ENCODE measurements at places on chromosomes 4 and X.

GRCh38 chrX:10795721-10796120, 175.3 kb upstream of the MID1 start:
- DNase-seq = no peak

DNA sequence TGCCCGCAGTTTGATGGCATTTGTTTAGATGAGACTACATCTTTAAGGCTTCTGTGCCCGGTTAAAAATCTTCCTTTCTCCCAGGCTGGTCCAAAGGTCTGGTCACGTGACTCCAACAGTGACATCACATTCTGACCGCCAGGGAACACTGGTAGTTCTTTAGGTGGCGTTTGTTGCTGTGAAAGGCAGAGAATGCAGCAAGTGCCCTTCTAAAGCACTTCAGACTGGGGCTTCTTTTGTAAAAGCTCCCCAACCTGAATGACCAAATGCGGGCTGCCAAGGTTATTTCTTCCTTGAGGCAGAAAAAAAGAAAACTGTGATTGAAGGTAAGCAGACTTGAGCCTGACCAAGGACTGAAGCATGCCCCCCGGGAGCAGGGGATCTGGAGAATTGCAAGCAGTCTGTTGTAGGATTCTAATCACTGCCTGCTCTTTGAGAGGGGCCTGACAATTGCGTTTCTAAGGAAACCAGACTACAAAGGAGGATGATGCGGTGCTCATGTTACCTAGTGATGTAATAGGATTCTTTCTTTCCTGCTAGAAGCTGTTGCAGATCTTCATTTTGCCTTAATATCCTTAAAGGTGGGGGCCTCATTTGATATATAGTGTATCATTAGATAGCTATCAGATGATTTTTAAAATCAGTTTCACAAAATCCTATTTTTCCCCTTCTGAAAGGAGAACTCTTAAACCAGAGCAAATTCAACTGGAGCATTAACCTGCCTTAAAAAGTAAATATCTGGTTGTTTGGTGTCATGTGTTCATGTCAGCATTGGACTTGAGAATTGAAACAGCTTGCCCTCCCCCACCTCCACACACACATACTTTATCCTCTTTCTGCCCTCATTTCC, 133.1 kb downstream of the AKAP4 start:
- DNase-seq = no peak

- DNase-seq = no peak
Measured at GRCh38 chr4:119624356-119624755, 4.2 kb downstream of the PDE5A start.

GRCh38 chr4:42151568-42152506, 618 bp downstream of the BEND4 start:
- DNase-seq = peak; percentile 80

GRCh38 chr4:137664046-137664387, 131.7 kb upstream of the PCDH18 start:
- DNase-seq = no peak

DNA sequence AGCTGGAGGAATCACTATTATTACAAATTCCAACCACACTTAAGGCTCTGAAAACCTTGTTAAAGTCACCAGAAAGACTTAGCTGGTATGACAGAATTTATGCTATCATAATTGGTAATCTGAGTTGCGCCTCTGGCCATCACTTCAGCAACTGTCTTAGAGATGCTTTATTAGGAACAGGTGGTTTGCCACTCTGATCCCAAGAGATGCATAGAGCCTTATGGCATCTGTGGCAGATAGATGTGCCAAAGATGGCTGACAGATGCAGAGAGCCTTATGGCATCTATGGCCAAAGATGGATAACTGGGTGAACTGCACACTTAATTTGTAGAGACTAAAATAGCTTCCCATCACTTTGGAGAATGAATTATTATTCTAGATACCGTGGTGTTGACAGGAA, 32.3 kb upstream of the PLAC8 start:
- DNase-seq = no peak

DNA sequence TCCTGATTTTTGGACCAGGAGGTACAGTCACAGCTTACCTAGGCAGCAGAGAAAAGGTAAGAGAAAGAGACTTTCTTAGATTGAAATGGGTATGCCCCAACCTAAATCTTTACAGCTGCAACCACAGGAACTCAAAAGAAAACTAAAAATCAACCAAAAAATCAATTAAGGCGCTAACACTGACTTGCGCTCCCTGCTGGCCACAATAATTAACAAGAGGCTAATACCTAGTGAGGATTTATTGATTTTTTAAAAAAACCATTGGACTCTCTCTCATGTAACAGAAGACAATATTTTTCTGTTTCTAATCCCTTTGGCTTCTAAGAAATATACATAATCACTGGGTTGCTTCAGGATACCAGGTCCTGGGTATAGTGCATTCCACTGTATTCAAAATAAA, 153.9 kb upstream of the TENM3 start:
- no peak for DNase-seq

- no peak for DNase-seq
Measured at GRCh38 chr4:1683261-1683735, 815 bp downstream of the FAM53A start.

GRCh38 chrX:39310891-39311290, 509.6 kb downstream of the MID1IP1 start:
- DNase-seq = no peak

DNA sequence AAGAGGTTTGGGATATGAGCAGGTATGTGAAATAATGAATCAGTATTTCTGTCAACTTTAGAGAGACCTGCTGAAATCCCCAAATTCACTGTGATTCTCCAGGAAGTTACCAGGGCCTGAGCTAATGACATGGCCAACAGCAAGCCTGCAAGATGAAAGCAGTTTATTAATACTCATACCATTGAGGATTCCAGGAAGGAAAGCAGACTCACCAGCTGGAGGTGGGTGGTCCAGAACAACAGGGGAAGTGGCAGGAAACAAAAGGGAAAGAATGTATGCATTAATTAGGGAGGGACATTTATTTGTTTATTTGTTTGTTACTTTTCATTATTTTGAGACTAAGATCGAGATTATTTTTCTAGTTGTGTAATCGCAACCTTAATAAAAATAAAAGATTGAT, 196.6 kb upstream of the AGA start:
- DNase-seq = no peak

GRCh38 chr4:176001151-176002006, 64.3 kb upstream of the WDR17 start:
- no peak for DNase-seq

- no peak for DNase-seq
Measured at GRCh38 chrX:9966775-9967408, at the start of gene CLDN34. CLDN34 (plus strand) TSS chrX:9967358; CDS start chrX:9967358, 0 bp downstream.

- no peak for DNase-seq
Measured at GRCh38 chr4:174420316-174420715, 102.0 kb downstream of the HPGD start.

DNA sequence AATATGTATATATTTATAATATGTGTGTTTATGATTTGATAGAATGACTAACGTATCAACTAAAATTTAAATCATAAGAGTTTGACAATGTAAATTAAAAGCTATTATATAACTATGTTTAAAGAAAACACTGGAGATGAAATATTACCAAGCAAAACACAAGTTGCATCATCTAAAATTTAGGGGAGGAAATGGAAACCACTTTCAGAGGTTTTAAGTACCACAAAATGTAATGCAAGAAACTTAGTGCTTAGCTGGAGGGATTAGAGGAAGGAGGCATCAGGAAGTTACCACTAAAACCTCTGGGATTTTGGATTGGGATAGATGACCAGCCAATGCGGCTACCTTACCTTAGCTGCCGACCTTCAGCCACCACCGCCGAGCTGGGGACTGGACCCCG, 1192.1 kb upstream of the PRKX start:
- DNase-seq = no peak

- DNase-seq = no peak
Measured at GRCh38 chrX:114363346-114363745, 220.5 kb upstream of the HTR2C start.

GRCh38 chr4:188403272-188403671, 264.0 kb downstream of the TRIML1 start:
- DNase-seq = no peak

- no peak for DNase-seq
Measured at GRCh38 chrX:149540131-149540620, 636 bp upstream of the EOLA1 start.

- no peak for DNase-seq
Measured at GRCh38 chrX:26037367-26037766, 100.8 kb upstream of the MAGEB18 start.

GRCh38 chr4:73005514-73005913, 64.0 kb downstream of the COX18 start:
- no peak for DNase-seq

DNA sequence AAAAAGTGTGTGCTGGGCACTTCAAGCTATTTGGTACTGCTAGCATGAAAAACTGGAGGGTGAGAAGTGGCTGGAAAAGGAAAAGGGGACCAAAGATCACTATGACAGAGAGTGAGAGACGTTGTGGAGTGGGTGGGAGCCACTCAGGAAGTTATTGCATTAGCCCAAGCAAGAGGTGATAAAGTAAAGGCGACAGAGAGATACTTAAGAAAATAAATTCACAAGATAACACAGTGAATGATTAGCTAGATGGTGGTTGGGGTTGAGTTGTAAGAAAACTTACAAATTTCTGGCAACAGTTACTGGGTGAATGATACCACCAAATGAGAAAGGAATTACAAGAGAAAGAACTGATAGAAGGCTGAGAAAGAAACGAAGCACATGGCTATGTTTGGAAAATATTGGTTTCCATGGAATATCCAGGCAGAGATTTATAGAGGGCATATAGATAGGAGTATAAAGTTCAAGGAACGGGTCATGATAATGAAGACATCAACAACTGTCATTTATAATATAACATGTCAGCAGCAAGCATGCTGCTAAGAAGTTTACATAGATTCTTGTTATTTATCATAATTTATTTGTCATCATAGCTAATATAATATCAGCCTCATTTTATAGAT, 60.7 kb downstream of the CASK start:
- DNase-seq = no peak

DNA sequence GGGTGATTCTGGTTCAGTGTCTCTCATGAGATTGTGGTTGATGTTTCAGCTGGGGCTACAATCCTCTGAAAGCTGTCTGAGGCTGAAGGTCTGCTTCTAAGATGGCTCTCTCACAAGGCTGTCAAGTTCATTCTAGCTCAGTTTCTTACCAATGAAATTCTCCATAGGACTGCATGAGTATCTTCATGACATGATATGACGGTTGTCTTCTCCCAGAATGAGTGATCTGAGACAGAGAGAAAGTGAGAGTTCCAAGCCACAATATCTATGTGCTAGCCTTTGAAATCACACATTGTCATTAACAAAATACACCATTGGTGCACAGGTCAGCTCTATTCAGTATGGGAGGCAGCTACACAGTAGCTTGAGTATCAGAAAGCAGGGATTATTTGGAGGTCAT, 27.3 kb downstream of the PITX2 start:
- DNase-seq = no peak

- DNase-seq = no peak
Measured at GRCh38 chr4:156411531-156411930, 457.9 kb upstream of the CTSO start.

DNA sequence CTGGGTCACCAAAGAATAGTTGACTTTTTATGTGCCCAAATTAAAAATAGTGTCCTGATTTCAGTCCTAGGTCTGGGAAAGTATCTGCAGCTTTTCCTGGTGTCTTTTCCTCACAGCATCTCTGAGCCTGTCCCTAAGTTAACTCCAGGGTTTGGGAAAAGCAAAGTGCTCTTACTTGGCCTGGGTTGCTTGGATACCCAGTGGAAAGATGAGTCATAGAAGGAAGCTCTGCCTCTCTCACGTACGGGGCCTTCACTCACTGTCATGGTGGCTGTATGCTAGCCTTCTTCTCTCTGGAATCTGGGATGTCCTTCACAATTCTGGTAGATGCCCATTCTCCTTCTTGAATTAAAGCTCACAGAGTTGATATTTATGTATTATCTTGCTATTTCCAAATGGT, 607.3 kb downstream of the ANKRD50 start:
- no peak for DNase-seq

DNA sequence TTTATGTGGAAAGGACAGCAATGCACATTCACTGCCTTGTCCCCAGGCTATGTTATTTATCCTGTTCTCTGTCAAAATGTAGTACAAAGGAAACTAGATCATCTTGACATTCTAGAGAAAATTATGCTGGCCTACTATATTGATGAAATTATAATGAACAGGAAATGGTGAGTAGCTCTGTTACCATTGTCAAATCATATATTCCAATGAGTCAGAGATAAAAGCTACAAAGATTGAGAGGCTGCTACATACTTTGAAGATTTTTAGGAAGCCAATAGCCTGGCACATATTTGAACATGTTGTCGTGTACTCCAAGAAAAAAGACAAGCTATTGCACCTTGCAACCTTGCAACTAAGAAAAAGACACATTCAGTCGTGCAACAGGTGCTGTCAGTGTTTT, 52.7 kb upstream of the TET2 start:
- DNase-seq = no peak

GRCh38 chr4:81845273-81845672, 373.6 kb upstream of the RASGEF1B start:
- DNase-seq = no peak

DNA sequence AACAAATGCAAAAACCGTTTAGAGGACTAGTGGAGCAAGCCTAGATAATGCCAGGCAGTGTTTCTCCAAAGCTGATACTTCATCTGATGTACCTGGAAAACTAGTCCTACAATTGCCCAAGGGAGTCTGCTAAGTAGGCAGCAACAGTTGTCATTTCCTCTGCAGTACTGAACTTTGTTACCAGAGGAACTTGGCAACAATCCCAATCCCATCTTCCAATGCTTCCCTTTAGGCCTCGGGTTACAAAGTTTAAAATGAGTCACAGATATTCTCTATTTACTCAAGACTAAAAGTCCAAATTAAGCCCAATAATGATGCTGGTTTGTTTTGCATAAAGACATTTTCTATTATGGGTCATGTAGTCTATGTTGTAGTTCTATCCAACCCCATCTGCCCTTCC, 120.0 kb upstream of the GLRA2 start:
- no peak for DNase-seq

- DNase-seq = no peak
Measured at GRCh38 chr4:23392860-23393458, 496.9 kb downstream of the PPARGC1A start.

- no peak for DNase-seq
Measured at GRCh38 chr4:53781629-53782457, 190.6 kb upstream of the LNX1 start.

DNA sequence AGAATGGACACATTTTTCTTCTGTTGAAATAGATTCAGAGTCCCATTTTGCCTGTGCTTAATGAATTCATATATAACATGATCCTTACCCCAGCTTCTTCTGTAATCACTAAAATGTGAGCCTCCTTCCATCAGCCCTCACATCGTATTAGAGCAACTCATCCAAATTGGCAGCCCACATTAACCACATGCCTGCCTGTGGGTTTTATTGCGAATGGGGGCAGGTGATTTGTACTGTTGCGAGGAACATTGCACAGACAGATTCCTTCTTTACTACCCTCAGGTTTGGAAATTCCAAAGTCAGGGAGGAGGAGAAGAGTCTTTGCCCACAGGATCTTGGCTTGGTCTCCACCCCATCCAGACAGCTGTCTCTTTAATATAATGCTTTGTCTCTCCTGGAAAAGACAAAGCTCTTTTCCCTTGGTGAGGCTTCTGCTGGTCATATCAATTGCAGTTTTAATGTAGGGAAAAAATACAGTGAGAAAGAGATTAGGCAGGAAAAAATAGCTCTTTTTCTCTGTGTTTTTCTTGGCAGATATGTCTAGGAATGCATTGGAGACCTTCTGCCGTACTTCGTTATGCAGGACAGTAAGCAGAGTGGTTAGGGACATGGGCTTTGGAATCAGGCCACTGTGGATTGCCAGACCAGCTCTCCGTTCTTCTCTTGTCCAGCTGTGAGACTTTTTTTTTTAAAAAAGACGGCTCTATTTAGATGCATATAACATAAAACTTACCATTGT, 371.2 kb downstream of the AFF2 start:
- DNase-seq = no peak

- no peak for DNase-seq
Measured at GRCh38 chr4:107894138-107894603, 37.2 kb upstream of the CYP2U1 start.

All from D721Med (cell line).